NCI-H526 treated with DMSO at 0.1 percent for 48 hours (cell line): ENCODE measurements at places on chromosomes 1 and 21.

- no peak for DNase-seq
These were observed 228.2 kb downstream of the COP1 start for GRCh38 chr1:175978926-175979325.

- DNase-seq = no peak
These were observed 96.1 kb downstream of the TEX35 start for GRCh38 chr1:178609015-178609414.

- DNase-seq = no peak
These were observed 22.7 kb downstream of the SERINC2 start for GRCh38 chr1:31435471-31436409.

GRCh38 chr1:38045401-38046332 lies 926 bp downstream of the POU3F1 start:
- DNase-seq = peak; percentile 76

DNA sequence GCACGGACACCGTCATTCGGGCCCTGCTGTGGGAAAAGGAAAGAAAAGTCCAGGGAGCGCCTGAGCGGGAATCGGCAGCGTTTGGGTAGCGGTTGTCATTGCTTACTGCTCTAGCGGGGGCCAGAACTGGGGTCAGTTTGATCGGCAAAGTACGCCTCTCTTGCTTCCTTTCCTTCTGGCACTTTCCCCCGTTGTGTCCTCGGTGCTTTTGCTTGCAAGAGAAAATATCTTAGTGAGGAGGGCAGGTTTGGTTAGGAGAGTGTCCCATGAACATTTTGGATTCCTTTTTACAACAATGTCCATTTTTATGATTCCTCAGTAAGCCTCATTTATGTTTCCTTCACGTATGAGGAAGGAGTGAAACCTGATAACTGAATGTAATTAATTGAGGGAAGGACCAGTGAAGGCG lies 670 bp downstream of the ST3GAL3 start:
- peak; percentile 69 for DNase-seq

DNA sequence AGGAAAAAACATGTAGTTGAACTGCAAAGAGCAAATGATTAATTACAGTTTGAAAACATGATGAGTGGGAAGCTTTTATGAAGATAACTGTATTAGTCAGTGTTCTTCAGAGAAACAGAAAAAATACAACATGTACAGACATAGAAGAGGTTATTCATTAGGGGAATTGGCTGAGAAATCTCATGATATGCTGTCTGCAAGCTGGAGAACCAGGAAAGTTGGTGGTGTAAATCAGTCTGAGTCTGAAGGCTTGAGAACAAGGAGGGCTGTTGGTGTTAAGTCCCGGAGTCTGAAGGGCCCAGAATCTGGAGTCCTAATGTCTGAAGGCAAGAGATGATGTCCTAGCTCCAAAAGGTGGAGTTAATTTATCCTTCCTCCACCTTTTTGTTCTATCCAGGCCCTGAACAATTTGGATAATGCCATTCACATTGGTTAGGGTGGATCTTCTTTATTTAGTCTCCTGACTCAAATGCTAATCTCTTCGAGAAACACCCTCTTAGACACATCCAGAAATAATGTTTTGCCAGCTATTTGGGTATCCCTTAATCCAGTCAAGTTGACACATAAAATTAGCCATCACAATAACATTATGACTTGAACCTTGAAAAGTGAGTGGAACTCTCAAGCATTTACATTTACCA lies 672.9 kb upstream of the PTBP2 start:
- no peak for DNase-seq

DNA sequence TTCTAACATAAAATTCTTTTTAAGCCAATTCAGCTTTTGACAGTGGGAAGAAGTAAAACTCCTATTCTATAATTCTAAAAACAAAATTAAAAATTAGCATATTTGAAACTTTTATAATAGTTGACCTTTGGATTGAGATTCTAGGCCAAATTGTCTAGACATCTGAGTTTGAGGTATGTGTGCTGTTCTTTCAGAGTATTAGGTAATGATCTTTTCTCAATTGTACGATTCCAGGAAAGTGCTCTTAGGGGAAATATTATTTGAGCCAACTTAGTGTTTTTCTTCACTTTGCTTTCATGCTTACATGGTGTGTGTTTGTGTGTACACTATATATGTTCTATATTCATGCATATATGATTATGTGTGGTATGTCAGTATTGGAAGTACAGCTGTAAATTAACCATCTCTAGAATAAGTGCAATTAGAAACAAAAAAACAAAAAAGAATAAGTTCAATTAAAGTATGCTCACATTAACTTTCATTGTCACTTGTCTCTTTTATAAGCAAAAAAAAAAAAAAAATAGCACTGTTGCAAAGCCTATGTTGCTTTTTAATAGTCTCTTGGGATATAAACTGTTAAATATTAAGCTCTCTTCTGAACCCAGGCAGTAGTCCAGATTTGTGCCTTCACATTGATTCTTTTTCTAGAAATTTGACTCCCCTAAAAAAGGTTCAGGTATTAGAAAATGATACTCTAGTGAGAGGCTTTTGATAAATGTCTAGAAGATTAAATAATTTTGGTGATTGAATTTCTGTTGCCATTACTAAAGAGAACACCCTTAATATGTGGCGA lies 132.2 kb downstream of the ATP5PO start:
- DNase-seq = no peak

DNA sequence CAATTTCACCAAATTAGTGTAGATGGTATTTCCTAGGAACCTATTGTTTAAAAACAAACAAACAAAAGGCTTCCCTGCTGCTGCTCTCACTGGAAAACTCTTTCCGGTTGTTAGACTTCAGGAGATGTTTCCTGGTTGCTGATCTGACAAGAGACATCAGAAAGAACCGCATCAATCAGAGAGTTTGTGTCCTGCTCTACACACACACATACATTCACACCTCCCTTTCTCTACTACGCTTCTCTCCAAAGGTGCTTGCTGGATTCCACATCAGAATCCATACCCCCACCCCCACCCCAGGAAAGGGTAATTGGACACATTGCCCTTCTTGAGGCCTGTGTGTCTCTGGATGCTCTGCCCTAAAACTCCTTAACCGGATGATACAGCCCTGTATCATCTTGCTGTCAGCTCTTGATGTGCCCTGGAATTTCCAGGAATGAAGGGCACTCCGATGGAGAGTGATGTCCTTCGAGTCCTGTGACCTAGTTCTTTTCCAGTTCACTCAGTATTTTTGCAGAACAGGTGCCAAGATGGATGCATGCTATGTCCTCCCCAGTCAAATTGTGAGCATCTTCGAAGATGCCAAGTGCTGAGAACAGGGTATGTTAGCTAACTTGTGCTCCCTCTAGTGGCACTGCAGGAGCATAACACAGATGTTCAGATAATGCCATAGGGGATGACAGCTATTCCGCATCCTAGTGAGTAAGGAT lies 113.7 kb upstream of the SLC35F3 start:
- DNase-seq = peak; percentile 2

DNA sequence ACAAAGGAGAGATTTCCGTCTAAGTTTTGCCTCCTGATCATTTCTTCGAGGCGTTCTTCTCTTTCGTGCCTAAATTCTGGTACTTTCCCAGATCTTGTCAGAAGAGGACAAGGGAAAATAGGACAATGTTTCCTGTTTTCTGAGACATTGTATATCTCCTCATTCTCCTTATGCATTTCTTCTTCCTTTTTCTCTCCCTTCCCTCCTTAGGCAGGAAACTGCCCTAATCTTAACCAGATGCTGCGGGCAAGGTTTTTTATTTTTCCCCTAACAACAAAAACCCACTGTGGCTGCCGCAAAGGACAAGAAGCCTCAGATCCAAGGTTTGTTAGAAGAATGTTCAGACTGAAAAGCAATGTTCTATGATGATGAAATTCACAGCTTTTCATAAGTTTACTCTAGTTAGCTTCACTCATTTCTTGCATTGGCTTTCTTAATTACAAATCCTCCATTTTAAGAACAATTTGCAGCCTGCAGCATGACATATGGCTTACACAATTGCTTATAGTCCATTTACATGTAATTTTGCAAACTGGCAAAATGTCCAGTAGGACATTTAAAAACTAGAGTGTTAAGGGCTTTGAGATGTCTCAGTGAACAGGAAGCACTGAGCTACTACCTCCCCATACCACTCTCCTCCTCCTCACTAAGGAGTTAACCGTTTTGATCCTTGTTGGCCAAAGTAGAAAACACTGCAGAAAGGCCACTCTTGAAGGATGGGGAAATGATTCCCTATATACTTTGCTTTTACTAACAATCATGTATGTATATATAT lies 624 bp downstream of the CTSK start:
- no peak for DNase-seq

DNA sequence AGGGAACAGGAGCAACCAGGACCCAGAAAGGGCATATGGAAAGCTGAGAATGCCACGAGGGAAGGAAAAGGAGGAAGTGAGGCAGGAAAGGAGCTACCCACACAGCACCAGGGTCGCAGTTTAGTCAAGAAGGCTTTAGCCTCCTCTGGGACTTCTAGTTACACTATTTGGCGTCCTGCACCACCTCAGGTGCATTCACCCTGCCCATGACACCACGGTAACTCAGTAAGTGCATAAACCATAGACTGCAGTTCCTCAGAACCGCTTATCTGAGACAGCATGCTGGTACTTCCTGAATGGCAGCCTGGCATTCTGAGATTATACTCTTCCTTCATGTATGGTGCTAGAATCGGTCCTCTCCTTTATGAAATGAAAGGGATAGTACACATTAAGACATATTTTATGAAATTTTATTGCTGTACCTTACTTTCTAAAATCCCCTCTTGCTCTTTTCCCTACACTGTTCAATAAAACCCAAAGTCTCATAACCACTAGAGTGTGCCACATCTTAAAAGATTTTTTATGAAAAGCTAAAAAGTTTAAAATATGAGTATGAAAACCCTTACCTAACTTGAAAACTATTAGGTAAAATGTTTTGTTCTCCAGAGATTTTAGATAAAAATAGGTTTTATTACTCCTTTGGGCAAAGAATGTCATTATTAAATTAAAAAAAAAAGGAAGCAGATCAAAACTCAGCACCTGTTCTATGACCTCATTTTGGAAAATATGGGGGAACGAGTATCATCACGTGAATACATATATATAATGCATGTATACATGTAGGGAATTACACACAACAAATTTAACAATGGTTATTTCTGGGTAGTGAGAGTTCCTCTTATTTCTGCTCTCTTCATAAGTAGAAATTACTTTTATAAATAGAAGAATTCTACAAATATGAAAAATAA lies 67.3 kb downstream of the VAV3 start:
- no peak for DNase-seq

- no peak for DNase-seq
These were observed 1797.4 kb downstream of the NCAM2 start for GRCh38 chr21:22795644-22796043.

GRCh38 chr1:99749504-99750347 lies 16.7 kb downstream of the FRRS1 start:
- DNase-seq = no peak

GRCh38 chr1:81679942-81680341 lies 120.8 kb upstream of the ADGRL2 start:
- no peak for DNase-seq

GRCh38 chr1:229027622-229028182 lies 243.2 kb upstream of the RAB4A start:
- no peak for DNase-seq

DNA sequence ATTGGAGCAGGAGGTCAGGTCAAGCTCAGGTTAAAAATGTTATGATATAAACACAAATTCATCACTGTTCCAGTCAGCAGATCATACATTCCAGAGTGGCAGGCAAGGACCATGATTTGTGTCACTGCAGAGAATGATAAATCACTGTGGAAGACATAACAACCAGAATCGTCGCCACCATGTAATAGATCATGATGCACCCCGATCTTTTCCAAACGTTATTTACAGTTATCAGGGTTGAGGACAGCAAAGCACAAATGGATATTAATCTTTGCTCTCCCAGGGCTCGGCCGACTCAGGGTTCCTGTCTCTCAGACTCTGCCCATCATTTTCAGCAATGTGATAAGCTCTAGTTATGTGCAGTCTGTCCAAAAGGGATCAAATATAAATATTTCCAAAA lies 122.7 kb downstream of the ZBTB18 start:
- no peak for DNase-seq

DNA sequence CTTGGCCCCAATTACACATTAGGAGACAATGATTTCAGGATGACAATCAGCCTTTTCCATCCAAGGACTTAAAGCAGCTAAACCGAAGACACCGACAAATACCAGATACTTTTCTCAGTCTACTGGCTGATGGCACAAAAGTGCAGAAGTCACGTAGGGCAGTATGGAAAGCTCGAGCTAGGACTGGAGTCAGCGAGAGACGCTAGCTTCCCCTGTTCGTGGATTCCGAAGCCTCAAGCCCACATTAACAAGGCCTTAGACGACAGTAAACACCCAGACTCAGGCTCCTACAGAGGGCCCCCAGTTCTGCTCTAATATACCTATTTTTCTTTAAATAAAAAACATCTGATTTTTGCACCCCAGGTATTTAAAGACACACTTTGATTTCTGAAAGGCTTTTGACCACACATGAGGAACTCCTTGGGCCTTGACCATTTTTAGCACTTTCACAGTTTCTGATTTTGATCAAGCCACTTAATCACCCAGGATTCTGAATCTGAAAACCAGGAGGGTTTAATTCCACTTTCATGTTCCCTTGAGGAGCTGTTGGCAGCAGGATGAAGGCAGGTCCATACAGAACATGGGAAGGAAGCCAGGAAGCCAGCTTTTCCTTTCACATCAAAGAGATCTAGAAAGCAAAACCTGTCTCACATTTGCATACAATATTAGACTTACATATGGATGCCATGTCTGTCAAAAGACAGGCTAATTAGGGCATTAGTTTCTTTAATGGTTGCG lies 204.1 kb downstream of the GABPA start:
- no peak for DNase-seq

GRCh38 chr1:97567000-97567749 lies 353.7 kb downstream of the DPYD start:
- DNase-seq = no peak
